ENCODE measurements at places on chromosomes 5 and 9.

- DNase-seq: no peak
Measured at GRCh38 chr9:134638502-134639090, 3.0 kb upstream of the COL5A1 start.

DNA sequence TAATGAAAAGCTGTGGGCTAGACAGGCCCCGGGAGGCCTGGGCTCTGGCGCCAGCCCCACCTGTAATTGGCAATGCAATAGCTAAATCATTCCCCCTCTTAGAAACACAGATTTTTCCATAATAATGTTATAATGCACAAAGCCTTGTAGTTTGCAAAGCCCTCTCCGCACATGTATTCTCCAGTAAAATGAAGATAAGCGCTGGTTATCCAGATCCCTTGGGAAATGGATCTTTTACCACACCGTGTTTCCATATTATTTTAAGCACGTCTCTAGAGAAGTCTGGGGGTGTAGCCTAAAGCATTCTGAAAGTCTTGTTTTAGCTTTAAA lies 1.1 kb upstream of the APBA1 start:
- DNase-seq: no peak

DNA sequence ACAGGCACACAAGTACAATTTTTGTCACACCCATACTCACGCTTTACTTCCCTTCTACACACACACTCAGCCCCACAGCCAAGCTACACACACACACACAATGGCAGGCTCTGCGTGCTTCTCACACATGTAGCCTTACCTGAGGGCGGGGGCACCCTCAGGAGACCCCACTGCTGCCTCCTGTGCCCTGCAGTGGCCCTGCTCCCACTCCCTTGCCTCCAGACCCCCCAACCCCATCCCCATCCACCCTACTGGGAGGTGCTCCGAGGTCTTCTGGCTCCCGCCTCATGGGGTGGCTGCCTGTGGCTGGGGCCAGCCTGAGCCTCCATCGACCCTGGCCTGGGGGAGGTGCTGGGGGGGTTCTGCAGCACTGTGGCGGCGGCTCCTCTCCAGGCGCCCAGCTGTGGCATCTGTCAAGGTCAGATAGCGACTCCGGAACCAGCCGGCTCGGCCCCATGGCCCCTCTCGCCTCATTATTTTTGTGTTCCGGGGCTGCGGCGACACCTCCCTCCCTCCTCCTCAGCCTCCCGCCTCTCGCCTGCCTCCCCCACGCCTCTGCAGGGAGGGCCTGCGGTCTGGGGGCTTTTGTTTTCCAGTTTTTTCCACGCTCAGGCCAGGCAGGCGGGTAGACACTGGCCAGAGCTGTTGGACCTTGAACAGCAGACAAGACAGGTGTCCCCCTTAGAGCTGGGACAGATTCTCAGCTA lies 21.7 kb downstream of the CXXC5 start:
- DNase-seq: no peak

DNA sequence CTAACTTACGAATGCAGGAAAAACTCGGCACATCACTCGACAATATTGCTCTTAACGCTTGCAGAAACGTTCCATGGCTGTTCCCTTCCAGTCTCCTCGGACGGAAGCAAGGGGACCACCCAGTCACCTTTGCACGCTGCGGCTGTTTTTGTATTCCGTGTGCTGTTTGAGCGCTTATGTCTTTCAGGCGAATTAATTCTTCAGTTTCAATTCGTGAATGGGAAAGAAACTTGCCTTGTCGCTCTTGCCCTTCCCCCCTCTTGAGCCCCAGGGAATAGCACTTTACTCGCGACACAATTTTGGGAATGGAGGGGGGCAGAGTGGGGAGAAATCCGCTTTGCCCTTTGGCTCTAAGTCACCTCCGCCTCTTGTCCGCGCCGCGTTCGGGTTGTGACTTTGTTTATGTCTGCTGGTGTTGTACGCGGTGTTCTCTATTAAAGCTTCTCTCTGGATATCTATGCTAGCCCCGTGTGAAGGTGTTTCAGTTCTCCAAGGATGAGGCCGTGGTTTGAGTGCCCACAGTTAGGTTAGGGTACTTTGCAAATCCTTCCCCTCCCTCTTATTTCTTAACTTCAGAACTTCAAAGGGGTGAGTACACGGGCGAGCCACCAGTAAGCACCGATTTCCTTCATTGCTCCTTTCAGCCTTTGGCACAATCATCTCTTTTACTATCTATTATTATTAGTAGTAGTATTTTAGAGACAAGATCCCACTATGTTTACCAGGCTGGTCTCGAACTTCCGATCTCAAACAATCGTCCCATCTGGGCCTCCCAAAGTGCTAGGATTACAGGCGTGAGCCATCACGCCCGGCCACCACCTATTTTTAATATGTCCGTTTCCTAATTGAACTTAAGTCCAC lies 2.7 kb downstream of the FOXB2 start:
- no peak for DNase-seq

DNA sequence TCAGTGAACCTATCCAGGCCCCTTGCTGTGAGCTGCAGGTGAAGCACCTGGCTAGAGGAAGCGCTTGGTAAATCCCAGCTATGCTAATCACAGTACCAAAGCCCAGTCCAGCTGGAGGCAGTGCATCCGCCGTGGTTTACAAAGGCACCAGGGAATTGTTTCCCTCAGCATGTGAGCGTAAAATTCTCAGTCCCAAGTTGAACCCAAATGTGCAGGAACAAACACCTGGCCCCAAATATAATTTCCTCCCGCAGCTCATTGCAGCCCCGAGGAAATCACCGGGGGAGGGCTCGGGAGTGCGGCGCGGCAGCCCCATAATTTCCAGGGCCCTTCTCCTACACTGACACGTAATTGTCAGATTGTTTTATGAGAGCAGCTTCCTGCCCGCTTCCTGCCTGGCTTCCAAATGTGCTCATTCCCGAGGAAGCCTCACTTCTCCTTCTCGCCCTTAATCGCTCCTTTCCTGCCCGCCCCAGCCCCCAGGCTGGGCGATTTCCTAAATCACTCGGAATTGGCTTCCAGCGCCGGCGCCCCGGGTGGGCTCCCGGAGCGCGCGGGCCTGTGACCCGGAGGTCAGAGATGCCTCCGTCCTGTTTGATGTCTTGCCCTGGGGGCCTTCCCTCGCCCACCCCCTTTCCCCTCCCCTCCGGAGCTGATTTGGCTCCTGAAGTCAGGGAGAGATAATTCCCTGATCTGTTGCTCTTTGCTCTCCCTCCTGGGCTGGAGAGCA lies 134.4 kb downstream of the FGF1 start:
- DNase-seq: no peak

DNA sequence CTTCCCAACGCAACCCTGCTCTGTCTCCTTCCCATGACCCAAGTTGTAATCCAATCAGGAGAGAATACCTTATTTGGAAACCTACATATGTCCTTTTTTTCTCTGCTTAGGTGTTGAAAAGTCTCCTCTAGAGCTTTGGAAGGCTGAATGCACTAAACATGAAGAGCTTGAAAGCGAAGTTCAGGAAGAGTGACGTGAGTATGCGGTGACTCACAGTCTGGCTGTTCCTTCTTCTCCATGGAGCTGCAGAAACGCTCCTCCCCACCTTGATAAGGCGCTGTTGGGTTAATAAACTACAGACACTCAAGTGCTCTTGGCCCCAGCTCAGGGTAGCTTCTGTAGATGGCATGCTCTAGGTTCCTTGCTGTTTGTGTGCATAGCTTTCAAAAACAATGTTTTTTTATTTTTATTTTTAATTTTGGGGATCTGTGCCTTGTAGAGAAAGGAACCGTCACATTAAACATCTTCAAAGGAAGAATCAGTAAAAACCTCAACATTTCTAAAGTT lies 30.7 kb downstream of the RAI14 start:
- DNase-seq: no peak

- DNase-seq: no peak
Measured at GRCh38 chr5:144487761-144488160, 317.1 kb downstream of the KCTD16 start.

DNA sequence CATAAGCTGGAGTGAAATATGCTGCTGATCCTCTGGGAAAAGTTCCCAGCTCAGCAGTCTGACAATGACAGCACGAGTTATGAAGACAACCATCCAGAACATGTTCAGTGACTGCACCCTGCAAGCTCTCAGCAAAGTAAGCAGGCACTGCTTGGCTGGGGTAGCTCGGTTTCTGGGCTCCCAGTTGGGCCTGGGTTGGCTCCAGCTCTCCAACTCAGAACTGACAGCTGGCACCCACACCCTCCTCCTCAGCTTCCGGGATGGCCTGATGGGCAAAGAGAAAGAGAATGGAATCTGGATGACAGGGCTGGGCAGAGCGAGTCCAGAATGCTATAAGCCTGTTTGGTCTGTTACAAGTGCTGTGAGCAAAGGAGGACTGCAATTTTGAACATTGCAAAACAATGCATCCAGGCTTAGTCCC lies 185.0 kb downstream of the CSNK1G3 start:
- no peak for DNase-seq

- DNase-seq: no peak
Measured at GRCh38 chr9:35811381-35812024, 559 bp downstream of the SPAG8 start.

DNA sequence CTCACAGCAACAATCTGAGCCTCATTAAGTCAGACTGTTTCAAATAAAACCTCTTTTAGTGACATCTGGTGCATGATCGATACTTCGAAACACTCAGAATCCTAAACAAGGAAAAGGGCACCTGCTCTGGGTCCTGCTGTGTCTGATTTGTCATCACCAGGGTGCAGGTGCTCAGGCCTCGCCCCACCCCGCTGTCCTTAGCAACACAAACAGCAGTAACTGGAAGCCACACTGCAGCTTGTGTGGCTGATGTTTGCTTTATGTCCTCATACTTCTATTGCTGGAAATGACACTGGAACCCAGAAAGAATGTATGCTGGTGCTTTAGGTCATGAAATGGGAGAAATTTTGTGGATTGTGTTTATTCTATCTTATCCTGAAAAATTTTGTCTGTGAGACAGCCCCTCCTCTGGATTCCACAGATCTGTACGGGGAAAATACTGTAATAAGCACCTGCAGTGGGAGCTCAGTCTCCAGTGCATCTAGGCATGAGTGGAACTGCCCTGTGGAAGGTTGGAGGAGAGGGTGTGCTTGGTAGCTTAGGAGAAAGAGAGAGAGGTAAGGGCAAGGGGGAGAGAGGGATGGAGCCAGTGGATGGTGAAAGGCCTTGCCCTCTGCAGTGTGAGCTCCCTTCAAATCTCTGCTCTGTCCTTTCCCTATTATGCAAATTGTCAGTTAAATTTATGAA lies 284.2 kb downstream of the SMARCA2 start:
- no peak for DNase-seq

GRCh38 chr9:97907632-97908031 lies 14.7 kb downstream of the TRMO start:
- DNase-seq: no peak

DNA sequence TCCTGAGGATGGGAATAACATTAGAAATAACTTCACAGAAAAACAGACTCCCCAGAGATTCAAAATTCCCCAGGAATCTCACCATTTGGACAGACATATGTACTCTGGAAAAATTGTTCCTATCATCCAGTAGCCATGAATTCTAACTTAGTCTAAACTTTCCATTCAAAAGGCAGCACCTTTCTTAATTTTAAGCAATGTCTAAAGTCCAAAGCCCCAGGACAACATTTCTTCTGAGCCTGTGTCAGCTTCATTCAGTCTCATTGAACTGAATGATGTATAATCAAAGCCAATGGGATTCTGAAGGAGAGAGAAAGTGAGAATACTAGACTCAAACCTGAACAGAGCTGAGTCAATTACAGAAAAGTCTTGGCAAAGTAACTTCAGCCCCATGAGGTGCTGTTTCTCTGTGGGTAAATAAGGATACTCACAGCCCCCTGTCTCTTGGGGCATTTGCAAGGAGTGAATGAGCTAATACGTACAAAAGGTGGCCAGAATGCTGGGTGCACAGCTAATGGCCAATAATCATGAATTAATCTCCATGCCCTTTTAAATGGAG lies 140.6 kb downstream of the SEMA5A start:
- no peak for DNase-seq

DNA sequence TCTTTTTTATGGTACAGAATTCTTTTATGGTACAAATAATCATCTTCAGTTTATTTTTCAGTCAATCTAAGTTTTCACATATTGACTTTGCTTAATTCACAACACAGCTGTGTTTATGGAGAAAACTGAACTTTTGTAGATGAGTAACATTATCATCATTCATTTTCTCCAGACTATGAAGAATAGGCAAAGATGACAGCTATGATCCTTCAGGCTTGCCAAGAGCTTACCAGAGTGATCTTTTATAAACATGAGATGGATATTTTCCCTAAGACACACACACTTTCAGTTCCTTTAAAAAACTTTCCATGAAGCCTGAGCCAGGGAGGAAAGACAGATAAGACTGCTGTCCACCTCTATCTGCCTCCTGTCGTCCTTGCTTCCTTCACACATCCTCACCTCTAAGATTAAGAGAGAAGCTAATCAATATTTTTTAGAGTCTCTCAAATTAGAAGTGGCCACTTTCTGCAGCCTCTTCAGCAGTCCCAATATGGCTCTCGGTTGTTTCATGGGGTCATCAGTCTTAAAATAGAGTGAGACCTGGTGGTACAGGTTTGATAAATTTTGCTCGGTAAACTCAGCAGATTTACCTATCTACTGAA lies 108.1 kb upstream of the SLC27A6 start:
- DNase-seq: no peak

DNA sequence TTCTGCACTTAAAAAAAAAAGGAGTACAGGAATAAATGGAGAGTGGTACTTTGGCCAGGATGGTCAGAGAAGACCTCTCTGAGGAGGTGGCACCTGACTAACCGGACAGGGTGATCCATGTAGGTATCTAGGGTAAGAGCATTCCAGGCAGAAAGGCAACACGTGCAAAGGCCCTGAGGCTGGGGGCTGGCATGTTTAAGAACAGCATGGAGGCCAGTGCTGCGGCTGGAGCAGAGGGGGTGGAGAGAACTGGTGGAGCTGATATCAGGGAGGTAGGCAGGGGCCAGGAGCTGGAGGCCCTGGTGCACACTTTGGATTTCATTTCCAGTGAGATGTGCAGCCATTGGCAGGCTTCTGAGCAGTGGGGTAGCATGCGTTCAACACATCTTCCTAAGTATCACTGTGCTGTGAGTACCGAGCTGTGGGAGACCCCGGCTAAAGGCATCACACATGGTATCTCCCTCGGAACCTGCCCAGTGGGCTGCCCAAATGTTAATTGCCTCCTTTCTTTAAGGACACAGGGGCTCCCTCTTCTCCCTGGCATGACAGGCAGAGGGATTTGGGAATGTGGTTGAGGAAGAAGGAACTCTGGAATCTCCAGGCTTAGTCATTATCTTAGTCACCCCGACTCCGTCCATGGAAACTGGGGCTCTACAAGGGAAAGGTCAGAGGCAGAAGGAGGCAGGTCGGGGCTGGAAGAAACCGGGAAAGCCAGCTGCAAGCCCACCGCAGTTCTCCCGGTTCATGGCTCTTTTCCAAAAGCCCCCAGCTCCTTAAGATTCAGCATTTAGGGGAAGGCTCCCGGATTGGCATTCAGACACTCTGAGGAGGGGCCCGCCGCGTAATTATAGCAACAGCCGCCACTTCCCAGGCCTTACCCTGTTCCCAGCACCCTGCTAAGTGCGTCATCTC lies 18.6 kb downstream of the SLC6A7 start:
- no peak for DNase-seq

- DNase-seq: no peak
Measured at GRCh38 chr5:56375011-56375410, 141.9 kb upstream of the ANKRD55 start.

GRCh38 chr9:108606401-108606800 lies 249.4 kb downstream of the ACTL7B start:
- DNase-seq: no peak
